Activated CD4-positive, alpha-beta T cell treated with anti-CD3 and anti-CD28 coated beads, Interleukin-2, amount 50 U/mL, for 24 hours (primary cell): ENCODE measurements at places on chromosomes 1 and 21.

DNA sequence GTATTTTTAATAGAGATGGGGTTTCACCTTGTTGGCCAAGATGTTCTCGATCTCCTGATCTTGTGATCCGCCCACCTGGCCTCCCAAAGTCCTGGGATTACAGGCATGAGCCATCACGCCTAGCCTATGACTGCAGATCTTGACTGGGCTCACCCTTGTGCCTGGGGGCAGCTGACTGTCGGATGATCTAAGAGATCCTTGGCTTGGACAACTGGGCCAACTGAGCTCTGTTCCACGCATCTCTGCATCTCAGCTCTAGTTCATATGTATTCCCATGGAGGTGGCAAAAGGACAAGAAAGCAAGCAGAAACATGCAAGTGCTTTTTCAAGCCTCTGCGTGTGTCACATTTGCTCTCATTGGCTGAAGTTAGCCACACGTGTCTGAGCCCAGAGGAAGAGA lies 75.8 kb upstream of the SELENON start:
- DNase-seq, result no peak

DNA sequence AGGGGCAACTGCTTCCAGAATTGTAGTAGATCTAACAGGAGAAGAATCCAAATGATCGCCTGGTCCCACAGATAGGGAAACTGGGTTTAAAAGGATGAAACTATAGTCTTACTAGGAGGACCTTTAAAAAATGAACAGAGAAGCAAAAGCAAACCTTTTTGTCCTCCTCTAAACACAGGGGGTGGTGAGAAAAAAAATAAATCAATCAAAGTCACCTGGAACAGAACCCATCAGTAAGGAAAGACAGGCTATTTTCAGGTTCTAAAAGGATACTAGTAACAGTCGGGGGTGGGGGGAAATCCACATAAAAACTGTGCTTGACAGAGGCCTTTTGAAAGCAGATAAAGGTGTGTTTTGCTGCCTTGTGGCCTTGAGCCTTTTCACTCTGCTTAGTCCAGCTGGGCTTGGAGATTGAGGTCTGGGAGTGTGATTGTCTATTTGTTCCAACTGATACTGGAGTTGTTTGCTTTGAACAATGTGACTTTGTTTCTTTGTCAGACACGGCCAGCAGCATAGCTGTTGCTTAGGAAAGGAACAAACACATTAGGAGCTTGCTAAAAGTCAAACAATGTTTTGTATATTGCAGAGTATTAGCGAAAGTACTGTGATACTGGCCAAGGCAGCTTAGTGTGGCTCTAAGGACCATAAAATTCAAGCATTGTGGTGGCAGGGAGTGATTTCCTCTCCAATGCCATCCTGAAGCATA lies 141.1 kb upstream of the IRF2BP2 start:
- DNase-seq, result no peak

GRCh38 chr1:172142324-172142723 lies 278.2 kb upstream of the C1orf105 start:
- DNase-seq, result no peak

- DNase-seq, result no peak
Observed at GRCh38 chr1:8370905-8371315, 53.0 kb downstream of the SLC45A1 start.

DNA sequence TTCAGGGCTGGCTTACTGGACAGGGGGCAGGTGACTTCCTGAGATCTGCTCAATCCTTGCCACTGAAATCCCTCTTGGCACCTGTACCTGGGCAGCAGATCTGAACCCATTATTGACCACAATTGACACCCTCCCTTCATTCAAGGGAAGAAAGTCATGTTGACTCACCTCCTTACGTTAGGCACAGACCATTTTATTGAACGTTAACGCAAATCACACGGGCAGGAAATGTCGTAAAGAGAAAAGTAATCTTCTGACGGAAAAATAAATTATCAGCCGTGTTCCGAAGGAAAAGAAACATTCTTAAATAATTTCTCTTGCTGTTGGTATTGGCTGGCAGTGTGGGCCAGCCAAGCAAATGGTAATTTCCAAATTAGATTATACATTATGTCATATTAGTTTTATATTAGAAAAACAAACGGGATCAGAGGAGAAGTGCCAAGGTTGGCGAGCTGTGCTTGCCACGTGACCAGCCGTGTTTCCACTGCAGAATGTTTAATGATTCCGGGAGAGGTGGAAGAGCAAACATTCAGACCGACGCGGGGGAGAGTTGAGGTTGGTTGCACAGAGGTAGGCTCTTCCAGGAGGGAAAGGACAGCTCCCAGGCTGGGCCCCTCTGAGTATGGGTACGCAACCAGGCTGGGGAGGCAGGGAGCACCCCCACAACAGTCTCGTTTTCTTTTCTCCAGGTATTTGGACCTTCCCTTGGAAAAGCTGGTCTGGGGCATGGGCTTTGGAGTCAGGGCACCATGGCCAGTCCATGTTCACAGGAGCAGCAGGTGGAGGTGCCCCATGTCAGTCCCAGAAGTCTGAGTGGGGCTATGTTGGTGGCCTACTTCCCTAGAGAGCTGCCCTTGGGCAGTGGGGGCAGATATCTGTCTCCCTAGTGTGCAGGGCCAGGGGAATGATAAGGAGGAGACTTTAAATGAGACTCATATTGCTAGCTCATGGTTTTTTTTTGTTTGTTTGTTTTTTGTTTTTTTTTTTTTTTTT lies 121.1 kb downstream of the FOXD2 start:
- no peak for DNase-seq

GRCh38 chr1:92538413-92539061 lies 51.8 kb upstream of the GFI1 start:
- no peak for DNase-seq

- no peak for DNase-seq
Observed at GRCh38 chr1:100734676-100735075, 15.1 kb downstream of the VCAM1 start.

DNA sequence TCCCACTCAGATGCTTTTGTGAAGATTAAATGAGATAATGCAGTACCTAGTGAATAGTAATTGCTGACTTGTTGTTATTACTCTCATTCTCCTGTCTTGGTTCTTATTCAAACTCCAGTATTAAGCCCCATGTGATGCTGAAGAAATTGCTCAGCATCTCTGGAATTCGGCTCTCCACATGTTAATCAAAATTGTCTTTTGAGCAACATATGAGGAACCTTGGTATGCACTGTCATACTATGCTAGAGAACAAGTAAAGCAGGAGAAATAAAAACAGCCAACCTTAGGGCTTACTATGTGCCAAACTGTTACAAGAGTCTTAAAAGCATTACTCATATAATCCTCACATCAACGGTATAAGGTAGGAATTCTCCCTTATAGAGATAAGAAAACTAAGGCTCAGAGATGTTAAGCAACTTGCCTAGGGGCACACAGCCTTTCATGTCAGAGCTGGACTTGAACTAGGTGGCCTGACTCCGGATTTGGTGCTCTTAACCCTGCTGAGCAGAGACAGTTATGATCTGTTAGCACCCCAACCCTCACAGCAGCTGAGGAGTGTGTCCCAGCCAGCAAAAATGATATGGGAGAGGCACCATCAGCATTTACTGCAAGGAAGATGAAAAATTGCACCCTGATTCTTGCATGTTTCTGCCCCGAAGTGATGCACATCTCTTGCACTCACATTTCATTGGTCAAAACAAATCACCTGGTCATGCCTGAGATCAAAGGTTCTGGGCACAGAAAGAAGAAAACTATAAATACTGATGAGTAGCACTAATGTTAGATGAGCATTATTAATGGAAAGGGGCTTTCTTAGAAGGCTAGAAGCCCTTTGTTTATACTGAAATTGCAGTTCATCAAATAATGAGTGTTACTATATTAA lies 102.3 kb downstream of the OMA1 start:
- DNase-seq, result no peak

DNA sequence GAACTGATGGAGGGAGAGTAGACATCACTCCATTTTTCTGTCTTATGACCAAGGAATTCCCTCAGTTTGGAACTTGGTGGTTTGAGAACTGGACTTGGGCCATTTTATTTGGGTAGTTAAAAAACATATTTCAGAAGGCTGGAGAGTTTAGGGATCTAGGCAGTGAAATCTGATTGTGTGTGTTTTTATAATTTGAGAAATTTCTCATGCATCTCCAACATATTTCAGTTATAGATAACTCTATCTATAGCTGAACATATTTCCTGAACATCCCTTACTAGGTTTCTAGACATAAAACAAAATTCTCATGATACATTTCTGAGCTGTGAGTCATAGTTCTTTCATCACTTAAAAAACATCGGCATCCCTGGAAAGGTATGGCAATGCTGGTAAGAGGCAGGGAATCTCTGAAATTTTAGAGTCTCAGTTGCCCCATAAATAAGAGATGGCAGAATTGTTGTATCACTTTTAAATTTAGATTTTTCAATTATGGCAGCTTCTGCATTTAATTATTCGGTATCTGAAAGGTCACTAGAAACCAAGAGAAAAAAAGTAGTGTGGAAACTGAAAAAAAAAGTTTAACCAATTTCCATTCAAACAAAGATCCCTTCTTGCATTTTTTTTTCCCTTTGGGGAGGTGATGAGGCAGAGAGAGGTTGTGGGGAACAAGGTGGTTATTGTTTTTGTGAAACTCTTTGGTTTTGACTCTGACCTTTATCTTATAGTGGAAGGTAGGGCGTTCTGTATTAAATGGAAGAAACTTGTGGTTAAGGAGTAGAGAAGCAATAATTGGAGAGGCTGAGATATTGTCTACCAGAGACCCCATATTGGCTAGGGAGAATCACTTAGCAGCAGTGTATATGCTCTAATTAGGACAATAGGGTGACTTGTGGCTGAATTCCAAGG lies 102.9 kb downstream of the FASLG start:
- DNase-seq, result no peak

- DNase-seq, result no peak
Observed at GRCh38 chr1:216805233-216805632, 82.0 kb upstream of the ESRRG start.

- DNase-seq, result no peak
Observed at GRCh38 chr21:45040157-45040711, 34.1 kb upstream of the ADARB1 start.

- no peak for DNase-seq
Observed at GRCh38 chr1:77039739-77040138, 172.5 kb downstream of the ST6GALNAC5 start.

- DNase-seq, result no peak
Observed at GRCh38 chr1:40898431-40898901, 36.3 kb upstream of the CITED4 start.

- DNase-seq, result no peak
Observed at GRCh38 chr1:103160281-103160680, 52.0 kb upstream of the COL11A1 start.

DNA sequence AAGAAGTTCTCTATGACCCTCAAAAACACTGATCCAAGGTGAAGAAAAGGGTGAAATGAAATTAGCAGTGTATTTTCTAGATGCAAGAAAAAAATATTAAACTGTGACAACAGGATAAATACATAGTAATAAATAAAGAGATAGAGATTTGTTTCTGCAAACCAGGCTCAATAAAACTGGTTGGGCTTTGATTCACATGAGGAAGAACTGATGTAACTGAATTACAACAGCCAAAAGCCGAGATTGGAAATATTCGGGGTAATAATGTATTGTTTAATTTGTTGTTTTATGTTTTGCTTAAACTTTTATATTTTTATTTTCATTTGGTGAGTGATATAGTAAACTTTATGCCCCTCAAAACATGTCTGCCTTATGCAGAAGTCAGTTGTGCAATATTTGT lies 285.0 kb downstream of the BRINP3 start:
- DNase-seq, result no peak

GRCh38 chr1:179632868-179633267 lies 41.2 kb downstream of the TDRD5 start:
- DNase-seq, result no peak

GRCh38 chr1:17569200-17570139 lies 30.0 kb downstream of the ARHGEF10L start:
- DNase-seq, result no peak

DNA sequence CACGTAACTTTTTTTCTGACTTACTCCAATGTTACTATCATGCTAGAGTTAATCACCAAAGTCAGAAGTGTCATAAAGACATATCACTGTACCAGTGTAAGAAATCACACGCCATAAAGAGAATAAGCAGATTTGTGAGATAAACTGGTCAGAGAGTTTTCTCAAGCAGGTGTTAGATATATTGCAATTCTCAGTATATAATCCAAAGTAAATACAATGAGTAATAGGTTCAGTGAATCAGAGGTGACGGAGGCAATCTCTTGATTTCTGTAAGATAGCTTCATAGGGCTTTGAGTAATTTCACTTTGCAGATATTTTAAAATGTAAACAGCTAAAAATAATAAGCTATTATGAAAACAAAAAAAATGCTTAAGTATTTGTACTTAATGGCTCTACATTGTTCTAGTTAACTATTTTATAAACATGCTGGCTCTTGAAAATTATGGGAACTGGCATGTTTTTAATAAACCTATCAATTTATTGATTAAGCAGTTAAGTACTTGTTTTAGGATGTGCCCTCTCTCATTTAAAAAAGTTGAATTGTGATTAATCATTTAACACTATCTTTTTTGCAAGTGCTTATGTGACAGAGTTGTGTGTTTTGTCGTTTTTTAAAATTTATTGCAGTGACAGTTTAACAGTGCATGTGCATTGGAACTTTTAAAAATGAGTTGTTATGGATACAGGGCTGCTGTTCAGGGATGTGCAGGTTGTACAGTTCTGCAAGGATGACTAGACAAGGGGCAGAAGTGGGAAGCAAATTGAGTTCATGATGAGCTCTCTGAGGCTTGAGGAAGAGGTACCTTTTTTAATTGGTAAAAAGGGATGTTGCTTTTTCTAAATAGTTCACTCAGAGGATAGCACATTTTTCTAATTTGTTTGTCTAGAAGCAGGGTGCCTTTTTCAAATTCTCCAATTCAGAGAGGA lies 119.1 kb downstream of the USP25 start:
- DNase-seq, result no peak

GRCh38 chr1:180267211-180267561 lies 37.1 kb downstream of the LHX4 start:
- DNase-seq, result no peak

GRCh38 chr1:11061652-11062365 lies 2.0 kb upstream of the SRM start:
- DNase-seq, result no peak

- DNase-seq, result no peak
Observed at GRCh38 chr1:209291715-209292114, 291.8 kb upstream of the CAMK1G start.

DNA sequence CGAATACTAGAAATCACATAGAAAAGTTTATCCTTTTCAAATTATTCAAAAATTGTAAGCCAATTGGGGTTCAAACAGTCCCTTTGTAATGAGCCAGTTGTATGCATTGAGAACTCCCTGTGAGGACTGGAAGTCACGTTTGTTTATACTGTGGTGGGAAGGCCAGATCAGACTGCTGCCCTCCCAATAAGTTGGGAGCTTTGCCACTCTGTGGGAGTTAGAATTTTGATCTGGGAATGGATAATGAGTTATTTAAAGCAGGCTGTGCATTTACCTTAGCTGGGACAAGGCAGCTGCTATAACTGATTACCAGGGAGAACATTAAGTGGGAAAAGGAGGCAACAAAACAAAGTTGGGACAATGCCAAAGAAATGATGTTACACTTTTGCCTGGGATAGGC lies 178.8 kb downstream of the SDCCAG8 start:
- DNase-seq, result no peak

DNA sequence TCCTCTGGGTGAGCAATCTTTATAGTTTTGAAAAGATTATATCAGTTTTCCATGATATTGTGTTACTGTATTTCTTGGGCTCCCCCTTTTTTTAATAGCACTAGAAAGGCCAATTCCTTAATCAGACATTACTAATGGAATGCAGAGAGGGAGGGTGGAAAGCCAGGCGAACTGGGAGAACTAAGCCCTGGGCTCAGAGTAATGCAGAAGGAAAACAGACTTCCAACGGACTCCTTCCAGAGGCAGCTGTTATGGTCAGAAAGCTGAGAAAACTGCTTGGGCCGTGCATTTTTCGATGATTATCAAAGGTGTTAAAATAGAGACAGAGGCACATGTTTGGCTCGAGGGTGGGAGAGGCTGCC lies 206.3 kb downstream of the FOXD2 start:
- no peak for DNase-seq
